ENCODE measurements at places on chromosomes 16 and 17. TPM values are rescaled to one million over a fixed set of nuclear protein-coding genes. Genes with fewer than 3 reads are reported as not detected.

IRX6 gene
- polyA plus RNA-seq = not detected

SMARCD2 gene
- 62.0 TPM for polyA plus RNA-seq

POLR2C gene
- 59.9 TPM for polyA plus RNA-seq

COA3 gene
- 119 TPM for polyA plus RNA-seq

- H3K4me1 ChIP-seq = peaks cover 32% of the 10 kb centered on the region
- H3K36me3 ChIP-seq = no peaks in the 10 kb centered on the region
- H3K4me3 ChIP-seq = no peak overlapping the region
- H3K27me3 ChIP-seq = no peaks in the 10 kb centered on the region
These were observed 4.1 kb downstream of the MRPS7 start for GRCh38 chr17:75265614-75266315.

- no peak overlapping the region for H3K4me3 ChIP-seq
- DNase-seq = no peak
- no peaks in the 10 kb centered on the region for H3K36me3 ChIP-seq
- H3K27ac ChIP-seq = no peak overlapping the region
- H3K4me1 ChIP-seq = peaks cover 10% of the 10 kb centered on the region
These were observed 23.9 kb upstream of the WSB1 start for GRCh38 chr17:27269974-27270373.

DNA sequence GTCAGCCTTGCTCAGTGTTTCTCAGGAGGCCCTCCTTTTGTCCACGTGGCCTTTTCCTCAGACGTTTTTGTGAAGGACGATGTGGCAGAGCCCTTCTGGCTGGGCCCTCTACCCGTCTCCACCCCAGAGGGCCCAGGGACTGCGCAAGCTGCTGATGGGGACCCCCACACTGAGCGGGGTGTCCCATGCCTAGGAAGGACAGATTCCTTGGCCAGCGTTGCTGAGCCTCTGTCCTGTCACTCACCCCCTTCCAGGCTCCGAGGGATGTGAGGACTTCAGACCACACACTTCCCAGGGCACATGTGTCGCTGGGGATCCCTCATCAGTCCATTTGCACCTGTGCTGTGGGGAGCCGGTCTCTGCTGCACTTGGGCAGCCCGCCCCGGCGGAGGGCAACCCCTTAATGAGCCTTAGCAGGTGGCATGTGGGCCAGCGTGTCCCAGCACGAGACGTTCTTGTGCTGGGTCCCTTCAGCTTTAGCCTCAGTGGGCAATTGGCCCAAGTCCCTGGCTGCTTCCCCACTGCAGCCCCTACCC is 48.3 kb downstream of the NT5M start:
- no peak overlapping the region for H3K4me3 ChIP-seq
- H3K4me1 ChIP-seq = peaks cover 7% of the 10 kb centered on the region
- H3K27ac ChIP-seq = no peak overlapping the region
- no peaks in the 10 kb centered on the region for H3K36me3 ChIP-seq

- peaks cover 11% of the 10 kb centered on the region for H3K4me1 ChIP-seq
- no peaks in the 10 kb centered on the region for H3K36me3 ChIP-seq
- H3K27ac ChIP-seq = no peak overlapping the region
- no peaks in the 10 kb centered on the region for H3K27me3 ChIP-seq
- no peak for DNase-seq
- H3K4me3 ChIP-seq = no peak overlapping the region
These were observed 16.1 kb downstream of the MRM3 start for GRCh38 chr17:798246-798645.

GRCh38 chr17:72008236-72008876 is 112.5 kb upstream of the SOX9 start:
- H3K27me3 ChIP-seq = no peaks in the 10 kb centered on the region
- no peak overlapping the region for H3K27ac ChIP-seq
- no peak for DNase-seq

DNA sequence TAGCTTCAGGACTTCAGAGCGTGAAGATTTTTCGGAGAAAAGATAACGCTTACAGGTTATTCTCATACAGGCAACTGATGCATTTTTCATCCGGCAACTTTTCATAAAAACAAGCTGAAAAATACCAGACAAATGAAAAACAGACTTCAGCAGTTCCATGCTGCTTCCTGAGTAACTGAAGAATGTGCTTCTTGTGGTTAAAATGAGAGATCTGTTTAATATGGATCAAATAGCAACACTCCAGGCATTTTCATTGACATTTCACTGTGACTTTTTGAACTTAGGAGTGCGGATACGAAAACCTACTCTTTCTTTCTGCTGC is 705 bp upstream of the PITPNC1 start:
- H3K27me3 ChIP-seq = no peaks in the 10 kb centered on the region
- peak overlapping the region; percentile 89 for H3K4me3 ChIP-seq
- peaks cover 30% of the 10 kb centered on the region for H3K4me1 ChIP-seq
- H3K27ac ChIP-seq = no peak overlapping the region
- DNase-seq = no peak
- no peaks in the 10 kb centered on the region for H3K36me3 ChIP-seq

DNA sequence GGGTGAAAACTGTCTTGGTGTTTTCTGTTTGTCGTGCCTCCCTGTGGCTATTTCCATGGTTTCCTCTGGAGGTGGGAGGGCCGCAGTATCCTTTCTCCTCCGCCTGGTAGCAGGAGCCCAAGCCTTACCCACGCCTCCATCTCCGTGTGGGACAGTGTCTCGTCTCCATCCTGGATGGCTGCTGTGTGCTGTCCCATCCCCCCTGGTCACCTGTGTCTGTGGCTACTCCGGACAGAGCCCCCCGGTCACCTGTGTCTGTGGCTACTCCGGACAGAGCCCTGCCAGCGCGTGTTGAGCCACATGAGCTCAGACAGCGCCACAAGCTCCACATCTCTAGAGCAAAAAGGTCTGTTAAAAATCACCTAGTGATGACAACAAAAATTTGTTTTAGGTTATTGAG is 198.2 kb upstream of the CHMP6 start:
- no peak overlapping the region for H3K27ac ChIP-seq
- peaks cover 18% of the 10 kb centered on the region for H3K36me3 ChIP-seq
- H3K4me1 ChIP-seq = peaks cover 20% of the 10 kb centered on the region
- no peak for DNase-seq

GRCh38 chr16:69286941-69287713 is 24.0 kb upstream of the VPS4A start:
- H3K27me3 ChIP-seq = no peaks in the 10 kb centered on the region
- no peak overlapping the region for H3K27ac ChIP-seq
- H3K4me1 ChIP-seq = no peaks in the 10 kb centered on the region
- DNase-seq = peak; percentile 54

All from naive B cell (primary cell).